T follicular helper cell (primary cell): ENCODE measurements at places on chromosomes 2 and 18.

DNA sequence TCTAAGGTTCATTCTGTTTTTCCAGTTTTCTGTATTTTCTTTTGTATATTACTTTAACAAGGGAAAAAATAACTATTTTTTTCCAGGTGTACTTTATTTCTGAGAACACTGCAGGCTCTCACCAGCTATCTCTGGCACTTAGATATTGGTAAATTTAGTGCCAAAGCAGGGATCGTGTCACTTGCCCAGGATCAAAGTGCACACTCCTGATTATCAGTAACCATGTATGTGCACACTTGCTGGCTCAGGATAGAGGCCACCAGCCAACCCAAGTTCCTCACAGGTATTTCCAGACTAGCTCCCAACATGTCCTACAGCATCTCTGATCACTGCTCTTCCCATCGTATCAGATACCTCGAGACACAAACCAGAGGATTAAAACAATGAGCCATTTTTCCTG lies 5.8 kb upstream of the FZD5 start:
- DNase-seq, result no peak

- DNase-seq, result no peak
These were observed 369 bp downstream of the CDK5R2 start for GRCh38 chr2:218959761-218960308.

DNA sequence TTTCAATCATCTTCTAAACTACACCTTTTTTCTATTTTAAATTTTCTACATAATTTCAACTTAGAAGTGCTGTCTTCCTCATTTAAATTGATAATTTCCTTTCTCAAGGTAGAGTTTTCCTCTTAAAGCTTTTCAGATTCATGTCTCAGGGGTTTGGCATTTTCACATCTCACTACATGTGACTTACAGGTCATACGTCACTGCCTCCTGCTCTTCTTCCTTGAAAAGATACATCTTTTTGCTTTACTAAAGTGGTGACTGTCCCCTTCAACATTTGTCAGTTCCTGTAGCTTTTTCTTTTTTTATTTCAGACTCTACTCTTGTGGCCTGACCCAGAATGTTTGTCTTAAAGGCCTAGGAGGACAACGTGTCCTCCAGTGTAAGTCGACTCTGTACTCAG lies 17.1 kb upstream of the RUFY4 start:
- DNase-seq, result no peak

- DNase-seq, result no peak
These were observed 79.8 kb upstream of the CYRIA start for GRCh38 chr2:16745466-16745865.

DNA sequence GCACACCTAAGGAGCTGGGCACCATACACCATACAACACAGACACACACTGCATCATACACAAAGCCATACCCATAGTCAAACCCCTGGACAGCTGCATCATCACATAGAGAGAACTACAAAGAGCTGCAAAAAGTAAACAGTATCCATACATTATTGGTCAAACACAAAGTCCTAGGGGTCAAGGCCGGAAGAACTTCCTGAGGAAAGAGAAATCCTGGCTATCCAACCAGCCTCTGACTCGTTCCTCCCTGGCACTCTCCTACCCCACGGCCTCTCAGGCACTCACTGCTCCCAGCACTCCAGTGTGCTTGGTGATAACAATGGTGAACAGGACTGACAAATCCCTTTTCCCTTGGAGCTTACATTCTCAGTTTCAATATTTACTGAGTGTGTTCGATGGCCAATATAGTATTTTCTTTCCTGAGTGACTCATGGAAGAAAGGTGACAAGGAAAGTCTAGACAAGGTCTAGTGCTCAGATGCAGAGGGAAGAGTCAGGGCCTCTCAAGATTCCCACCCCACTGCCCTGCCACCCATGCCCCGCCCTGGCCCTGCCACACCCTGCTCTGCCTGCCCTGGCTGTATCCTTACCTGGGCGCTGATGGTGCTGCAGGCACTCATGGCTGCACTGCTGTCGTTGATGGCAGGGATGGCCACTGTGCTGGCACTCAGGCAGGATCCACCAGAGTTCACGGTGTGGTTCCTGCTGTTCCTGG lies 3.4 kb downstream of the CFAP65 start:
- DNase-seq, result no peak
